ENCODE measurements at places on chromosomes 7 and 10.

DNA sequence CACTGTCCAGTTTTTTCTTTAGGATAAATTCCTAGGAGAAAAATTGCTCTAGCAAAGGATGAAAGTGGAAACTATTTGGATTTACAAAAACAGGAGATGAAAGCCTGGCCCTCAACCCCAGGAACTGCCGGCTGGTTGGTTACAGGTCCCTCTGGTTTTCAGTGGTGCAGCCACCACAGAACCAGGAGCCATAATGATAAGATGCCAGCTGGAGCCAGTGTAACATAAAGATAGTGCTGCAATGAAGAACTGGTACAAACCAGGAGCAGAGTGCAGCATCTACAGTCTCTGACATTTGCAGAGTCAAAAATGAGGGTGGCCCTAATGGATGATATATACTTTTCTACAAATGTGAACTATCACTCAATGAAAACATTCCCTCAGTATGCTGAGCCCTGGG lies 20.4 kb upstream of the NUP42 start:
- DNase-seq, result no peak

DNA sequence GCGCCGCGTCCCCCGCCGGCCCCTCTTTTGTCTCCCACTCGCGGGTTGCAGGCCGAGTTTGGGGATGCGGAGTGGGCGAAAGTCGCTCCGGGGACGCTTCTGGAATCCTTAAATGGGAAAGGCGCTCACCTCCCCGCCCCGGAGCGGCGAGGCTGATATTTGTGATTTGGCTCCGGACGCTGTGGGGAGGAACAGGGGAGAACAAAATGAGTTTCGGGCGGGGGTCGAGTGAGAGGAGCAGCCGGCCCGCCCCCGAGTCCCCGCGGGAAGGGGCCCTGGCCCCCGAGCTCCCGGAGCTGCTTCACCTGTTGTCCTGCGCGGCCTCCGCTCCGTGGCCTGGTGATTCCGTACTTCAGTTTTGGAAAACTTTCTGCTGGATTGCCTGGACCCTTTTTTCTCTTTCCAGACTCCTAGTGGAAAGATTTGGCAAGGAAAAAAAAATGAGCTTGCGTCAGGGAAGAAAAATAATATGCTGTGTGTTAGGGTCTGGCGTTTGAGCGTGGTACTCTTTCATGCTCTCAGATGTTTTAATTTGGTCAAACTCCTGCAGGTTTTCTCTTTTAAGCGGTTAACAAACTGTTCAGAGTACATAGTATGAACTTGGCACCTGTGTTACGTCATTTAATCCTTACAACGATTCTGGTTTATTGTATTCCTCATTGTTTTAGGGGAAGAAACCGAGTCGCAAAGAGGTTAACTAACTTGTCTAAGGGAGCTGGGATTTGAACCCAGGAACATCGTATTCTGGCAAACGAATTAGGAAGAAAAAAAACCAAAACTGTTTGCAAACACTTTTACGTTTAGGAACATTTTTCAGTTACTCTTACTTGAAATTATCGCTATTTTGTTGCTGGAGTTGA lies 924 bp downstream of the BMPR1A start:
- DNase-seq, result no peak

DNA sequence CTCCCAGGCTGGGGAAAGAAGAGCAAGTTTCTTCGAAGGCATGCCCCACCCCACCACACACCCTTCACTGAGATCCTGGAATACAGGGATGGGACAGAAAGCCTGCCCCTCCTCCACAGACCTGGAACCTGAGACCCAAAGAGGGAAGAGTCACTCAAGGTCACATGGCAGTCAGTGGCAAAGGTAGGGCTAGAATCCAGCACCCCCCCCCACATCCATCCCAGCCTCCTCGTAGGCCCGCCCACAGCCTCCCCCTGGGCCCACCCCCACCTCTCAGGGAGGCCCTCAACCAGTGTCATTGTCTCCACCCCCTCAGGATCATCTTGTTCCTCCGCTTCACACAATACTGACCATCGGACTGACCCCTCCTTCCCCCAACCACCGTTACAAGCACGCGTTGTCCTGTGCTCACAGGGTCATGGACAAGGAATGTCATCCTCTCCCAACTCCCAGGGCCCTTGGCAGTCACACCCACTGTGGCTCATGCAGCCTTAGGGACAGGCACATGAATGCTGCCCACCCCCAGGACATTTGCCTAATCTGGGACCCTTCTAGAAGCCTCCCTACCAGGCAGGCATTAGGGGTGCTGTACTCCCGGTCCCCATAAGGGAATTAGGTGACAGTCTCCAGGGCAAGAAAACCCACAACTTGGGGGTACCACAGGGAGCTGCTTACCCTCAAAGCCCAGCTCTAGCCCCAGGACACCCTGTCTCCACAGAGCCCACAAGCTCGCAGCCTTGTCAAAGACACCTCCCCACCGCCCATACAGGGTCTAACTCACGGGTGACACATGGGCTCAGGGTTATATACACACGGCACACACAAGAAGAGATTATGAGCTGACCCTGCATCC lies 1.4 kb downstream of the KCNH2 start:
- no peak for DNase-seq

- no peak for DNase-seq
These were observed 85.1 kb downstream of the WASHC2A start for GRCh38 chr10:50152792-50153272.

- DNase-seq, result no peak
These were observed 19.9 kb upstream of the ZMIZ1 start for GRCh38 chr10:79048639-79049550.

- no peak for DNase-seq
These were observed 5.3 kb downstream of the KMT2E start for GRCh38 chr7:105019269-105019668.

- DNase-seq, result no peak
These were observed 161.6 kb downstream of the PKD1L1 start for GRCh38 chr7:47786557-47787248.

DNA sequence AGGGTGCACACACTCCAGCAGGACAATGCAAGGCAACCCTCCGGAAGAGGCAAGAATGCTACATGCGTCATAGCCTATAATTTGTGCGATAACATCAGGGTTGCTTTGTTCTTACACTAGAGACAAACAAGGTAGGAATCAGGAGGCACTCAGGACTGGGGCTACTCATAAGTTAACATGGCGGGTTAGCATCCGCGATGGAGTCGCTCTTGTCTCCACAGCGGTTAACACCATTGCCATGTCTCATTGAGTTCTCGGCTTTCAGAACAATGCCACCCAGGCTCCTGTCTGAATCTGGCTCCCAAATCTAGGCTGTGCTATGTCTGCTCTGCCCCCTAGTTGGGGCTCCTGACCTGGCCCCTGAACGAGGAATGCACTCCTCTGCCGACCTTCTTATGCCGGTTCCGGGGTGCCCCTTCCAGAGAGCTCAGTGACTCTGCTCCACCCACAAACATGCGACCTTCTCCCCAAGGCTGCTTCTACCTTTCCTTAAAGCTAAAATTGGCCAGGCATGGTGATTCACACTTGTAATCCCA lies 24.9 kb upstream of the SLF2 start:
- DNase-seq, result no peak

DNA sequence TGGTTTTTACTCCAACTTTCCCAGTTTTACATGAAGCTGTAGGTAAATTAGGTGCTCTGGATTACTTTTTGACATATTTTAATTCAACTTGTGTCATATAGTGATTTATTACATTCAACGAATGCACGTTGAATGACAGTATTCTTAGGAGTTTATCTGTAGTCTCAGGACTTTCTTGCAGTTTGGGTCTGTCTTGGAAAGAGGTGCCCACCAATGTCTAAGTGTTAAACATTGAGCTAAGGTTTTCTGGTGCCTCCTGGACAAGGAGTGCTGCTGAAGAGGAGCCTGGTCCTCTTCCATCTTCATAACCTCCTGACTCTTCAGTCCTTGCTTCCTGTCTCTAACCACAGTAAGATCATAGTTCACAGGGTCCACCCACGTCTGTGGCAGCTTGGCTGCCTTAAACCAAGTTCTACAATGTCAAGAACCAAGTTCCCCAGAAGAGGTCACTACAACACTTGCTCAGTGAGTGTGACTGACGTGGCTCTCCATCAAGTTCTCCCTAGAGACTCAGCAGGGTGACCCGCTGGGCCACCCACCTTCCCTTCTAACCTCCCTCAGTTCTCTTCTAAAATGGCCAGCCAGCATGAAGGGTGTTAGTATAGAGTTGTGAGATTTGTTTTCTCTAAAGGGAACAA lies 6.1 kb downstream of the NPY start:
- no peak for DNase-seq

GRCh38 chr7:85054306-85054705 lies 132.6 kb downstream of the SEMA3D start:
- DNase-seq, result no peak
